ENCODE measurements at places on chromosomes 3 and 15.

GRCh38 chr15:101437209-101437608, 52.3 kb downstream of the PCSK6 start:
- no peak for DNase-seq

DNA sequence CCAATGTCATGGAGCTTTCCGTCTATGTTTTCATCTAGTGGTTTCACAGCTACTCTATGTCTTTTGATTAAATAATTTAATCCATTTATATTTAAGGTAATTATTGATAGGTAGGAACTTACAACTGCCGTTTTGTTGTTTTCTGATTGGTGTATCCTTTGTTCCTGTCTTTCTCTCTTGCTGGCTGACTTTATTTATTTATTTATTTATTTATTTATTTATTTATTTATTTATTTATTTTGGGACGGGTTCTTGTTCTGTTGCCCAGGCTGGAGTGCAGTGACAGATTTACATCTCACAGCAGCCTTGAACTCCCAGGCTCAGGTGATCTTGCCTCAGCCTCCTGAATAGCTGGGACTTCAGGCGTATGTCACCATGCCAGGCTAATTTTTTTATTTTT, 299.2 kb upstream of the COL8A1 start:
- no peak for DNase-seq

DNA sequence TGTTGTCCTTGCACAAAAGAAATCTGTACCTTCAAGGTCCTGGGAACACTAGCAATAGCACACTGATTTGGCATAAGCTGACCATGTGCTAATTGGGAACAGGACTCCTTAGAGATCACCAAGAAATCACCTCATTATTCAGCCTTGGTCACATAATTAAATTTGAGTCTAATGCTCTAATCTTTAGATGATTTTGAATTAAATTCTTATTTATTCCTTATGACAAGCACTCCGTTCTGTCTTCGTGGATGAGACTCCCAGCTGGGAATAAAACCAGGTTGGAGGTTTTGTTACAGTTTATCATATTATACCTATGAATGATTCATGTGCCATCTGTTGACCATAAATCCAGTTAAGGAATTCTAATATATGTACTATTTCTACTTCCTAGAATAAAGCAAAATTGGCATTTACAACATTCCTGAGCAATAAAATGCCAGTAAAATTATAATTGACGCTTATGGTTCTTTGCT, 162.2 kb downstream of the MYRIP start:
- no peak for DNase-seq

DNA sequence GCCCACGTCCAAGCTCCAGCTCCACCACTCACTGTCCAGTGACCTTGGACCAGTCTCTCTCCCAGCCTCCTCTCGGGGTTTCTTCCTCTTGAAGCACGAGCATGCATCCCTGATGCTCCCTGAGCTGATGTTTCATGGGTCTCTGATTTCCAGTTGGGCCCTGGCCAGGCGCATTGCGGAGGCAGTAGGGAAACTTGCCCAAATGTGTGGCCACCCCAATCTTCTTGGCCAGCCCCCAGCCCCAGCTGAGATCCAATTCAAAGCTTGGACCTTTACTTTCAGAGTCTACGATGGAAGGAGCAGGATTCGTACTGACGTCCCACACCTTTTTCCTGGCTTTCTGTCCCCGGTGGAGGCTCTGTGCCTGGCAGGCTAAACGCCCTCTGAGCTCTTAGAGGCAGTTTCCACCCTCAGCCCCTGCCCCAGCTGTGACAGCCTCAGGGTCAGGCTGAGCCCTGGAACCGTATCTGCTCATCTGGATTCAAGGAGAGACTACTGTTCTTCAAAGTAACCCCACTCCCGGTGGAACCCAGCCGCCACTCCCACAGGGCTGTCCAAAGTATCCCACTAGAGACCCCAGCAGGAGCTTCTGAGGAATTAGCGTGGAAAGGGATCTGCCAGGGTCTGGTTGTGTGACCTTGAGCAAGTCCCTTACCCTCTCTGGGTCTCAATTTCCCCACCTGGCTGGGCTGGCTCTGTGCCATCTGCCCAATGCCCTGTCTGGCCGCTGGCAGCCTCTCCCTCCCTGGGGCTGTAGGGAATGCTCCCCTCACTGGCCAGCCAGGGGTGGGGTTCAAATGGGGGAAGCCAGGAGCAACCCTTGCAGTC, 37.4 kb downstream of the CPN2 start:
- DNase-seq = no peak

DNA sequence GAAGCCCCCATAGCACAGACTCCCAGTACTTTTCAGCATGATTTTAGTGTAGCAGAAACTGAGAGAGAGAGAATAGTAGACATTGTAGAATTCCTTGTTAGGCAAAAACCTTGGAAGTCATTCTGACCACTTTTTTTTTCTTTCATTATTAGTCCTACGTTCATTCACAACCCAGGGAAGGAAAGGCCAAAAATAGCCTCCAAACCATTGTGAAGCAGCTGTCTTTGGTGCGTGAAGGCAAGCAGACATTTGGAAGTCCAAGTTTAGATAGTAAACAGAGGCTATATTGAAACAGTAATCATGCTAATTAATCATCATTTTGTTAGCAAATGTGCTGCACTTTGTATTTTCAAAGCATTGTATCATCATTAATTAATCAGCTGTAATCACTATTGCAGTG, 34.5 kb downstream of the CCDC54 start:
- DNase-seq = no peak

GRCh38 chr3:101065962-101066361, 72.7 kb upstream of the ABI3BP start:
- DNase-seq = no peak

DNA sequence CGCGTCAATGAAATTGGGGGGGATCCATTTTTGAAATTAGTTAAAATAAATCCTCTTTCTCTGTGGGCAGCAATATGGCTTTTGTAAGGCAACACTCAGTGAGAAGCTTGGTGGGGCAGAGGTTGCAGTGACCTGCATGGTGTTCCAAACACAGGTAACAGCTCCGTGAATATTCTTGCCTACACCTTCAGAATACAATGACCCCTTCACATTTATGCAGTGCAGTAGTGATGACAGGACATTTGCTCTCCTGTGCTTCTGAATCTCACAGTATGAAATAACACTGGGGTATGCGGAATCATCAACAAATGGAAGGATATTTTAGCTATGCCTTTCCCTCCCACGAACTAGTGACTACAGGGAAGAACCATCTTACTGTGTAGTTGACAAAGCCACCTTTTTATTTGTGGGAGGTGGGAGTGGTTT, 6.9 kb downstream of the AHSG start:
- DNase-seq = no peak

GRCh38 chr15:68213991-68214837, 9.1 kb upstream of the CALML4 start:
- DNase-seq = no peak

DNA sequence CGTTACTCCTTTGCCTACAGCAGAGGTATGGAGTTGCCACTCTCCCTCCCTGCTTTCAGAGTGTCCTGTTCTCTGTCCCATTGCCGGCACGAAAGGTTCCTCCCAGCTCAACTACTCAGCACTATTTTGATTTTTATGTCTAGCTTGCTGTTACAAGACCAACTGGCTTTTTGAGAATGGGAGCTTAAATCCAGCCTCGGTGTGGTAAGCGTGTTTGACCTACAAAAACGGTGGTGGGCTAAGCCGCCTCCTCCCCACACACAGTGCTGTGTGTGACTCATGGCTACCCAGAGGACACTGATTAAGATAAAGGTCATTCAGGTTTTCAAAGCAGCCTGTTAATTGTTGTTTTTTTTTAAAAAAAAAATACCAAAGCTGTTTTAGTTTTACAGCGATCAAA, 64.5 kb downstream of the LRTM1 start:
- DNase-seq = no peak

DNA sequence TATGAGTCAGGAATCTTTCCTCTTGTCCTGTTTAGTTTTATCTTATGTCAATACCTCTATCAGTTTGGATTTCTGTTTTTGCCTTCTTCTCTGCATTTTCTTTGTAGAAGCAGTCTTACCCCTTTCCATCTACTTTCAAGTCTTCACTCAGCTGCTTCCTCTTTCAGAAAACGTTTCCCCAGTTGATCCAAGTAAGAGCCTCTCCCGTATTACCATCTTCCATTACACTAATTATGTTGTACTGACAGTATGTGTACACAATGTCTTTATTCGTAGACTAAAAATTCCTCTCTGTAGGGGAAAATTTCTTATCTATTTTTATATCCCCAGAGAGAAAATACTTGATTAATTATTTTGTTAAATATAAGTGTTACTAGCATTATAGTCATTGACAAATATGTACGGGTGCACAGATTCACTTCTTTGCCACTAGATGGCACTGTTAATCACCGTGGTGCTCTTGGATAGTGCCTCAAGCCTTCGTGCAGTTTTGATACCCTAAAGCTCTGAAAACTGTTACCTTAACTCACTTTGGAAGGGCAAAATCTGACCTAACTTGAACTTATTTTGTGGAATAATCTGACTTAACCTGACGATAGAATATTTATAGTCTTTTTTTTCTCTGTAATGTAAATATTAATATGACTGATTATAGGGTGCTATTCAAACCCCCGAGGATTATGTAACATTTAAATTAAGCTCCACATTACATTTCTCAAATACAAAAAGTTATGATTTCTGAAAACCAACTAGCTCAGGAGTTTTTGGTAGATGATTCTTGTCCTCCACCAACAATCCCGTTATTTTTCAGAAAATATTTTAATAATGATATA, 74.2 kb upstream of the POU1F1 start:
- peak; percentile 23 for DNase-seq

DNA sequence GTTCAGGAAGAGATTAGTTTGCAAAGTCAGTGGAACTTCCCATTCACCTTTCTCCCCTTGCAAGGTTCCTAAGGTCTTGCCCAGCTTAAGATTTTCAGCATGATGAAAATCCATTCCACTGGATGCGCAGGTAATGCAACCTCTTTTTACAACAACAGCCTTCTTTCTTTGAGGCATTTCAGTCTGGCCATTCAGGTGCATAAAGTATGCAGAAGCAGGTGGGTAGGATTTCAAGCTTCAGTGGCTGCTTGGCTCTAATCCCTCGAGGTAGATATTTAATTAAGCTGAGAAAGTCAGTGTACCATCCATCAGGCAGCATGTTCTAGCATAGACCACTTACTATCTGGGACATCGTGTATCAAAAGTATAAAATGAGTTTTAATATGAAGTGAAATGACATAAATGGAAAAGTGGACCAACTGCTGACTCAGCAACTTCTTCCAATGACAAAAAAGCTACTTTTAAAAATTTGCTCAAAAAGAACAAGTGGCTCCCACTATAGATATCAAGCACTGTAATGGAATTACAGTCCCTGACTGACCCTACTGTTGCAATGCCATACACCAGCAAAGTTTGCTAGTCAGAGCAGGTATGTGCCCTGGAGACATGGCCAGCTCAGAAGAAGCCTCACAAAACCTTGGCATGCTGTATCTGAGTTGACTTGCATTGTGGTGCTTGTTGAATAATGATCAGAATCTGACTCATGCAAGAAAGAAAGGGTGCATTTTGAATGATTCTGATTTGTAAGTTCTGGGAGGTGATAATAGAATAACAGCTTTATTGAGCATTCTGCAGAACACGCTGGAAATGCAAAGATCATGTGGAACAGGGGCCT, 459.9 kb upstream of the MCTP2 start:
- DNase-seq = no peak

- no peak for DNase-seq
Observed at GRCh38 chr3:61861410-61861809, 300.0 kb downstream of the PTPRG start.

DNA sequence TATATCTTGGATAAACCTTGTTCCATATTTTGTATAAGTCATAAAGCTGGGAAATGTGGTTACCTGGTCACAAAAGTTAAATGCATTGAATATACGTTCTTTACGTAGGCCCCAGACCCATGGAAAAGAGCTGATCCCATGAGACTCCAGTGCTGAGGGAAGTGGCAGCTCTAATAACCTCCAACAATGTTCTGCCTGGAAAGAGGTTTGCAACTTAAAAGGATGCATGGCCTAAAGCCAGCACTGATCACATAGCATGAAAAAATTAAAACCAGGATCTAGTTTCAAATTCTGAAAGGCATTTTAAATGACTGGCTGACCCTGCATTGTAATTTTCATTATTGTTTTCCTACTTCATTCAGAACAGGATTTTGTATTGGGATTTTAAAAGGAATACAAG, 27.9 kb upstream of the STRIT1 start:
- no peak for DNase-seq

DNA sequence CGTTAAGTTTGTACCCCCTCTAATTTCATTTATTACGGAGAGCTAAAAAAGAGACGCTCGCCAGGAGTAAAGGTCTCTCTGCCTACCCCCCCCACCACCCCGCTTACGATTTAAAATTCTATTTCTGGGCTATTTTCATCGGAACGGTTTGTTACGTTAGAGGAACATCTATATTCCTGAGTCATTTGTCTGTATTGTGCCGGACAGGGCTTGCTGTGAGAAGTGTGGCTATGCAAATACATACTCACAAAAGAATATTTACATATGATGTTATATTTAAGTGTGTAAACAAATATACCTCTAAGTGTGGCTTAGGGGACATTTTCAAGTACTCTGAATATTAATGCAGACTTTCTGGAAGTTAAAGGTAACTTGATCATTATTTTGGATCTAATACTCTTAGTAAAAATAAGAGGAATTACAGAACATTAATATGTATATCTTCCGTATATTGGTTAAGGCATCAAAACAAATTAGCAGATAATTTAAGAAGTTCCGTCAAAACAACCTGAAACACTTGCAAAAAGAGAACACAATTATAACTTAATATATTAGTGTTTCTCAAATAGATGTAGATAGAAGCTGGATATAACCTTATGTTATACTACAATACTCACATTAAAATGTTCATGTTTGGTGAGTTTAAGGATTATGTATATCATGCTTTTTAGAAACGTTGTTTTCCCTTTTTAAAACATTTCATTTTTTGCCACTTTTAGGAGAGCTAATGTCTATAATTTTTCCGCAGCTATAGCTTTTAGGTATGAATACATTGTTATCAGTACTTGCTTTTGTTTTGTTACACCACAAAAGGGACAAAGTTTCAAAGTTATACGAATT, 1.6 kb upstream of the SHOX2 start:
- DNase-seq = no peak

DNA sequence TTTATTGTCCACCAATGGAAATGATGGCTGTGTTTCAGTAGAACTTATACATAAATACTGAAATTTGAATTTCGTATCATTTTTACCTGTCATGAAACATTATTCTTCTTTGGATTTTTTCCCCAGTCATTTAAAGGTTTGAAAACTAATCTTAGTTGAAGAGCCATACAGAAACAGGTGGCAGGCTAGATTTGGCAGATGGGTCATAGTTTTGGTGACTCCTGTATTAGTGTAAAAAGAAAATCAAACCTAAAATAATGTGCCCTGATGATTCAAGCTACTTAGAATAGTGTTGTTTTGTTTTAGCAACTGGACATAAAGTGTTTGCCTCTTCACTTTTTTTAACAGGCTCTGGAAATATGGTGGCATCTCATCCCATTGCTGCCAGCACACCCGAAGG, 68.9 kb downstream of the SIDT1 start:
- DNase-seq = no peak

DNA sequence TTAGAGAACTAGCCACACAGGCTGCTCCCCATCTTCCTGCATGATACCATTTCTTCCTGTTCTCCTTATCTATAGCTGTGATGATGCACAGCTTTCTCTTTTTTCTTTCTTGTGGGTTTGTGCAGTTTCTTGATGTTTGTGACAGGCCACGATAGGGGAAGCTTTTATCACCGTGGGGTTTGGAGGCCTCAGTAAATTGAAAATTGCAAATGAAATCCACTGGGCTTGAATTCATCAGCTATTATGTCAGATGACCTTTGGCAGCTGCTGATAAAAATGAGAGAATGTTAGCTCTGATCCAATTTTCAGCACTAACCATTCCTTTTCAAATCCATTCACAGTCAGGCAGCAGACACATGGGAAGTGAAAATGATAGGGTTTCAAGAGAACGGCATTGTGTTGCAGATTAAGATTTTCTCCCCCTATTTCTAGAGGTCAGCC, 176.9 kb upstream of the SOX2 start:
- no peak for DNase-seq

All from stimulated activated CD4-positive, alpha-beta T cell treated with anti-CD3 and anti-CD28 coated beads, Interleukin-4, amount 100 ng/mL, for 24 hours (primary cell).